A549 treated with AZD2906 at 1 μM for 4 hours (cell line): ENCODE measurements at places on chromosomes 3 and 15. TPM values are rescaled to one million over a fixed set of nuclear protein-coding genes. Genes with fewer than 3 reads are reported as not detected.

The FBXO45 gene
- 5.8 to 7.5 TPM (median 6.9 TPM) in 5 replicates for total RNA-seq

The DALRD3 gene
- 17.7 to 26.6 TPM (median 24.7 TPM) in 5 replicates for total RNA-seq

The PSTPIP1 gene
- 0.13 to 0.20 TPM (median 0.14 TPM) in 4 of 5 replicates, not detected in the other for total RNA-seq

The IQCB1 gene
- total RNA-seq: 8.4 to 10.6 TPM (median 10.2 TPM) in 5 replicates

The HCLS1 gene
- 0.08 to 0.18 TPM (median 0.15 TPM) in 5 replicates for total RNA-seq

The MEGF11 gene
- 0.27 to 0.71 TPM (median 0.45 TPM) in 5 replicates for total RNA-seq

The CYP8B1 gene
- 0.02 TPM in 1 of 5 replicates, not detected in the others for total RNA-seq

The MEX3B gene
- 3.6 to 4.6 TPM (median 4.0 TPM) in 5 replicates for total RNA-seq

The CCNB2 gene
- total RNA-seq: 87.6 to 104 TPM (median 91.9 TPM) in 5 replicates

The PLCB2 gene
- 0.38 to 0.97 TPM (median 0.84 TPM) in 5 replicates for total RNA-seq
